ENCODE measurements at places on chromosomes 3 and 15.

- no peak for DNase-seq
Measured at GRCh38 chr3:195147649-195148080, 123.3 kb downstream of the XXYLT1 start.

DNA sequence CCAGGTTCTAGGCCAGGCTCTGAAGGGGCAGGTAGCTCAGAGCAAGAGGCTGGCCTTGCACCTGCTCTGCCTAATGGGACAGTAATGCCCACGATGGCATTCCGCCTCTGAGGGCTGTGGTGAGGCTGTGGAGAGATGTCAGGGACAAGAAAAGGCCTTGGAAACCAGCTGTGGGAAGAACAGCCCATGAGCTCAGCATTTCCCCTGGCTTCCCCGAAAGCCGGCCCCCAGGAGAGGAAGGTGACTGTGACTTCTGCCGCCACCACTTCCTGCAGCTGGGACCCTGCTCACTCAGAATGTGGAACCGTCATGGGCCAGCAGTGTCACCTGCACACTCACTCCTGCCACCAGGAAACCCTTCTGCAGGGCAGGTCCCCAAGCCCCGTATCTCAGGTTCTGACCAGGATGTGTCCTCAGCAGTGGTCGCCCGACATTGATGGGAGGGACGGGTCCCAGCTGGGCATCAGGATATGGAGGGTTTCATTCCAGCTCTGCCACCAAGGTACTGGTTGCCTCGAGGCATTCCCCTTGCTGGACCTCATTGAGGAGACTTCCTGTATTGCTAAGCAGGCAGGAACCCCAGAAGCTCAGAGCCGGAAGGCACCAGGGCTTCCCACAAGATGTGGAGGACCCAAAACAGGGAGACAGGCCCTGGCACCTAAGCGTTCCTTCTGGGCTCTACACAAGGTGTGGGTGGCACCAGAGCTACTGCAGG, 30.7 kb downstream of the SEMA7A start:
- DNase-seq = no peak

GRCh38 chr15:90594301-90594738, 64.6 kb downstream of the CRTC3 start:
- DNase-seq = no peak

GRCh38 chr15:29822100-29822683, at the start of gene TJP1:
Gene TJP1 (minus strand): TSS chr15:29822468. CDS start chr15:29822028, 440 bp downstream.
- peak; percentile 72 for DNase-seq

DNA sequence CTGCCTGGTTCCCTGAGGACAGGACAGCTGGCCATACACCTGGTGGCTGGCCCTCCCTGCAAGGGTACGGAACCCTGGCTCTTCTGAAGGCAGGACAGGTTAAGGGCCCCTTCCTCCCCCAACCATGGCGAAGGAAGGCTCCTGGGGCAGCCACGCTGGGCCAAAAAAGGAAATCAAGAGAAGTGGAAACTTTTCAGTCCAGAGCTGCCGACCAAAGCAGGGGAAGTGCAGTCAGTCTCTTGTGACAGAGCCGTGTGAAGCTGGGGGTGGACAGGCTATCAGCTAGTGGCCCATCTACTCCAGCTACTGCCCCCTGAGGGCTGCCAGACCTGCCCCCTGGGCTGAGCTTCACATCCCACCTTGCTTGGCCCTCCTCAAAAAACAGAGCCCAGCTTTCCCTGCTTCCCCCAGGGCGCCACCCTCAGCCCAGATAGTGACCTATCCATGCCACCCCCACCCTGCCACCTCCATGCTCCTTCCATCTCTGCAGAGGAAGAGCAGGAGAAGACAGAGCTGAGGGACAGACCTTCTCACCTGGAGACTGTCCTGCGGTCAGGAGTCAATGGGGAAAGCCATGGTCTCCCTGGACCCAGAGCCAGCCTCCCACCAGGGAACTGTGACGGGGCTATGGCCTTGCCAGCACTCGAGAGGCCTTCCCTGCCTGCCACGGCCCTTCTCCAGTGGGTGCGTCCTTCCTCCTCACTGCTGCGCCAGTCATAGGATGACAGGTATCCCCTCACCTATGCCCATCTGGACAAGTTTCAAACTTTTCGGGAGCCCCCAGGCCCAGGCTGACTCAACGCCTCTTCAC, 4.6 kb downstream of the SEMA7A start:
- no peak for DNase-seq

- DNase-seq = no peak
Measured at GRCh38 chr3:159953325-159954085, 35.1 kb upstream of the IL12A start.

- no peak for DNase-seq
Measured at GRCh38 chr15:68001811-68002210, 52.3 kb upstream of the PIAS1 start.
